ENCODE measurements at places on chromosomes 7 and 10. TPM values are rescaled to one million over a fixed set of nuclear protein-coding genes. Genes with fewer than 3 reads are reported as not detected.

The CYP26C1 gene
- total RNA-seq, result not detected

DNA sequence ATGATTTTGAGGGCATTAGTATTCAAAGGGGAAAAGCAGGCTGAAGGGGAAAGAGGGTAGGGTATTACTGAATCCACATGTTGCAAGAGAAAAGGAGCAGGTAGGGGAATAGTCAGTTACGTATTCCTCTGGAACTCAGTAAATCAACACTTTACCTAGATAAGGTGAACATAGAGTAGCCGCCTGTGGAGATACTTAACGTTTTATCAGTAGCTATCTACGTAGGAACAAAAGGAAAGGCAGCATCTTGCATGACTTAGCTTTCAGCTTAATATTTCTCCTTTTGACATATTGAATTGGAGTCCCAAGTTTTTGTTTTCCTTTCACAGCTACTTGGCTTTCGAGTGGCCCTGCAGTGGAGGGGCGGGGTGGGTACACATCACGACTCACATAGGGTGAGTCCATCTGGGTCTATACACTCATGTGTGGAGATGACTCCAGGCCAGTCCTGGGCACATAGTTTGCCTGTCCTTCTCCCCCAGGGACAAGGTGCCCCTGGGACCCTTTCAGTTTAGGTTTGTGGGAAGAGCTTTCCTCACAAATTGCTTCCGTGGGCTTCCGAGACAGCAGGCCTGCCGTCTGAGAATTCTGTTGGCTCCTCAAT, 48.1 kb downstream of the CCNY start:
- ATAC-seq, result no peak

The TMEM273 gene
- 65.8 TPM for total RNA-seq

- no peak for ATAC-seq
Measured at GRCh38 chr7:47510786-47511185, 71.1 kb downstream of the TNS3 start.

The SPAM1 gene
- not detected for total RNA-seq

GRCh38 chr7:37719077-37719476, 35.5 kb downstream of the GPR141 start:
- no peak for ATAC-seq

The BUB3 gene
- total RNA-seq, result 69.4 TPM

DNA sequence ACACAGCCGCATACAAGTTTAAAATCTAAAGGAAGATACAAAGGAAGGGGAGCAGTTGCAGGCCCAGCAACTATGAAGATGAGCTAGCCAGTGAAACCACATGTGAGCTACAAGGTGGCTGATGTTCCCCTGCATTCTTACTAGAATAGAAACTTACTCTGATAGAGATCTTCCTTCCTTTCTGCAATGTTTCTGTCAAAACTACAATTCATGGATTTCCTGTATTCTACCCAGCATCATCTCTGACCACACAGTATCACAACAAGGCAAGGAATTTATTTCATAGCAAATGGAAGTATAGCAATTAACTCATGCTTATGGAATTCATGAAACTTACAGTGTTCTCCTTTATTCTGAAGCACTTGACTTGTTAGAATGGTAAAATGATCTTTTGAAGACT, 68.7 kb upstream of the AASS start:
- no peak for ATAC-seq

DNA sequence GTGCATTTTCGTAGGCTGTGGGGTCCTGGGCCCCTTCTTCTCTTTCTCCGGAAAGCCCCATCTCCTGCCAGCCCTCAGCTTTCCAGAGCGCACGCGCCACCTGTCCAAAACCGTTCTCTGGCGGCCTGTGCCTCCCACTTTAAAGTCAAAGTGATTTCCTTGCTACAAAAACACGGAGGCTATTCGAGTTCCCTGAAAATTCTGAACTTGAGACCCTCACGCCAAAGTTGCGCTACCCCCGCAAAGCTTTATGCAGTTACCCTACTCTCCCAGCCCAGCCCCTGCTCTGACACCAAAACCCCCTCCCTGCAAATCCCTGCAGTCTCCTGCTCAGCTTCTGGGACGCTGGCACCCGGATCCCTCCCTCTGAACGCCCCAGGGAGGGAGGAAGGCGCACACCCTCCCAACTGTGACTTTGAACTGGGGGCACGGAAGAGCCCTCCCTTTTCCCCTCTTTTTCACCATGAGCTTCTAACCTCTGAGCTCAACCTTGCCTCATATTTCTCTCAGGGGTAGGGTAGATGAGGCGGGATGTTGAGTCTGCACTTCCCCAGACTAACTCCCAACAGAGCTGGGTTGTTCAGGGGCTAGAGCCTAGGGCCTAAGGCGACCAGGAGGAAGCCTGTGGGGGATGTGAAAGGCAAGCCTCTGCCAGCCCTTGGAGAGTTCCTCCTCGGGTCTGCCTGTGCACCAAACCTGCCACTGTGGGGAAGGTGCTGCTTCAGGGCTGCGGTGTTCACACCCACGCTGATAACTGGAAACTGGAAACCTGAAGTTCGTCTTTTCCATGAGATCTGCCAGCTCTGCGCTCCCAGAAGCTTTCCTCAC, 2.7 kb upstream of the PAX4 start:
- ATAC-seq, result no peak

DNA sequence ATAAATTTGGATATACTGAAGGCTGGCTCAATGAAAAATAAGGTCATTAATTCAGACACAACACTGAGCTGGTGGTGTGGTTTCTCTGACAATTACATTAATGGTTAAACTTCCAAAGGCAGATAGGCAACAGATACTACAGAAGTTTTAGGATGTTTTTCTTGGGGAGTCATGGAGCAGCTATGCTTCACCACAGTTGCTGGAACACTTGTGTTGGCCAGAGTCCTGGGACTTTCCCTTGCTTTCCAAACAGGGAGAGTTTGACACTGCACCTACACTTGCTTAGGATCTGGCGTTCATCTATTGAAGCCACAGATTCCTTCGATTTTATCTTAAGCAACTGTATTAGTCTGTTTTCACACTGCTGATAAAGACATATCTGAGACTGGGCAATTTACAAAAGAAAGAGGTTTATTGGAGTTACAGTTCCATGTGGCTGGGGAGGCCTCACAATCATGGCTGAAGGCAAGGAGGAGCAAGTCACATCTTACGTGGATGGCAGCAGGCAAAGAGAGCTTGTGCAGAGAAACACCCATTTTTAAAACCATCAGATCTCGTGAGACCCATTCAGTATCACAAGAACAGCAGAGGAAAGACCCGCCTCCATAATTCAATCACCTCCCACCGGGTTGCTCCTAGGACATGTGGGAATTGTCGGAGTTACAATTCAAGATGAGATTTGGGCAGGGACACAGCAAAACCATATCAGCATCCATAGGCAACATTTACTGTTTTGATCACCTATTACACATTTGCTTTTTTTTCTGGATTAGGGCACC, 27.8 kb upstream of the TMEM178B start:
- ATAC-seq, result no peak

DNA sequence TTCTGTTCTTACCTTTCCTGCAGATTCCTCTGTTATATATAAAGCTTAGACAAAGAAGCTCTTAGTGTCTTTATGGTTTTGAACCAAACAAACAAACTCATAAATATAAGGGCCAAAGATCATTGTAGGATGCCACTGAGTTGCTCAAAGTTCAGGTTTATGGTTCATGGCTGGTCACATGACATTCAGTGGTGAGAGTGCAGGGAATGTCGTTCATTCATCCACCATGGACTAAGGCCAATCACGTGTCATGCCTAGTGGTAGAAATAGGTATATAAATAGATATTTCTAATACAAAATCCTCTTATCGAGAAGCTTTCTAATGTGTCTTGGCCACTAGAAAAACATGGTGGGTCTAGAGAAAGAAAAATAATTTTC, 119.4 kb downstream of the GATA3 start:
- no peak for ATAC-seq

The SMARCD3 gene
- 44.8 TPM for total RNA-seq

The HOXA4 gene
- total RNA-seq, result 8.6 TPM

DNA sequence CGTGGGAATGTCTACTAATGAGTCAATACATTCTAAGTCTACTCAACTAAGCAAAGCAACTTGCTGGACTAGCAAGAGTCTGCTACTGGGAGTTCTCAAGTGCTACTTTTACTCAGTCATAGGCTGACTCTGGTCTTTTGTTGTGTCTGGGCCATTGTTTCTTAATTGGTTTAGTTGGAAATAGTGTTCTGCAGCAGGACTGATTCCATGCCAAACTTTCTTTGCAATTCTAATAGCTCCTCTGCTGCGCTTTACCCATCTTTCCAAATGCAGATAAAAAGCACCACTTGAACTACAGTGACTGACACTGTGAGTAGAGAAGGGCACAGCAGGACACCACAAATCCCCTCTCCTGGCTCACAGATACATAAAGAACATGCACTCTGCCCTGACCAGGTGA, 125.7 kb downstream of the CD36 start:
- ATAC-seq, result no peak

DNA sequence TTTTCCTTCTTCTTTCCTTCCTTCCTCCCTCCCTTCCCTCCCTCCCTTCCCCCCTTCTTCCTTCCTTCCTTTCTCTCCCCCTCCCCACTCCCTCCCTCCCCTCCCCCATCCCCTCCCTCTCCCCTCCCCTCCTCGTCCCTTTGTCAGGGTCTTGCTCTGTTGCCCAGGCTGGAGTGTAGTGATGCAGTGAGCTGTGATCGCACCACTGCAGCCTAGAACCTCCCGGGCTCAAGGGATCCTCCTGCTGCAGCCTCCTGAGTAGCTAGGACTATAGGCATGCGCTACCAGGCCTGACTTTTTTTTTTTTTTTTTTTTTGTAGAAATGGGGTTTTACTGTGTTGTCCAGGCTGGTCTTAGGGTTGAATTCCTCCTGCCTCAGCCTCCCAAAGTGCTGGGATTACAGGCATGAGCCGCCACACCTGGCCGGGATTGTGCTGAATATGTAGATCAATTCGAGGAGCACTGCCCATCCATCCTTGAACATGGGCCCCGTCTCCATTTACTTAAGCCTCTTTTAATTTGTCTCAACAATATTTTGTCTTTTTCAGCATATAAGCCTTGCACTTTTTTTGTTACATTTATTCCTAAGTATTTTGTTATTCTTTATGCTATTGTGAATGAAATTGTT, 23.4 kb downstream of the GRIFIN start:
- ATAC-seq, result no peak

DNA sequence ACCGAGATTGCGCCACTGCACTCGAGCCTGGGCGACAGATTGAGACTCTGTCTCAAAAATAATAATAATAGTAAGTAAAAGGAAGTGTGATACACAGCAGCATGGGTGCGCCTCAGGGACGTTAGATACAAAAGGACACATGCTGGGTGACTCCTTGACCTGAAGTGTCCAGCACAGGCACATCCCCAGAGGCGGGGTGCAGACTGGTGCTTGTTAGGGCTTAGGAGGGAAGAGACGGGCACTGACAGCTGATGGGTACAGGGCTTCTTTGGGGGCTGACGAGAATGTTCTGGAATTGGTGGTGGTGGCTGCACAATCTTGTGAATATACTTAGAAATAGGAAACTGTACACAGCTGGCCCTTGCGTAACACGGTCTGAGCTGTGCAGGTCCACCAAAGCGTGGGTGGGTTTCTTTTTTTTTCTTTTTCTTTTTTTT, 61.8 kb upstream of the DNAJB6 start:
- ATAC-seq, result no peak

- ATAC-seq, result no peak
Measured at GRCh38 chr10:17386021-17386420, 68.4 kb downstream of the ST8SIA6 start.

The LCOR gene
- total RNA-seq, result 220 TPM

DNA sequence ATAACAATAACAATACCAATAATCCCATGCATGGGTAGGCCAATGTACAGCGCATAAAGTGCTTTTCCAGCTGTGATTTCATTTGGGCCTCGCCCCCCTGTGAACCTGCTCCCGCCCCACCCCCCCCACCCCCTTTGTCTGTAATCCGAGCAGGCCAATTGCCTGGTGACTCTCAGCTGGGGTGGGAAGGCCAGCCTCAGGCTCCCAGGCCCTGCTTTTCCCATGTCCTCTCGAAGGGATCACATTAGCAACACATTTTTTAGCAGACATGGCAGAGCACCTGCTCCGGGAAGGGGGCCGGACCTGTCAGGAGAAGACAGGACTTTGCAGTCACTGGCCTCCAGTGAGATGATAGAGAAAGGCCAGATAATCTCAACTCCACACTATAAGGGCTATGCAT, 439.3 kb downstream of the RPS24 start:
- no peak for ATAC-seq

The CD36 gene
- 284 TPM for total RNA-seq

The SVOPL gene
- total RNA-seq, result 0.08 TPM

- ATAC-seq, result no peak
Measured at GRCh38 chr7:74560086-74560719, 97.3 kb upstream of the GTF2I start.

The GPNMB gene
- total RNA-seq, result 74.2 TPM

DNA sequence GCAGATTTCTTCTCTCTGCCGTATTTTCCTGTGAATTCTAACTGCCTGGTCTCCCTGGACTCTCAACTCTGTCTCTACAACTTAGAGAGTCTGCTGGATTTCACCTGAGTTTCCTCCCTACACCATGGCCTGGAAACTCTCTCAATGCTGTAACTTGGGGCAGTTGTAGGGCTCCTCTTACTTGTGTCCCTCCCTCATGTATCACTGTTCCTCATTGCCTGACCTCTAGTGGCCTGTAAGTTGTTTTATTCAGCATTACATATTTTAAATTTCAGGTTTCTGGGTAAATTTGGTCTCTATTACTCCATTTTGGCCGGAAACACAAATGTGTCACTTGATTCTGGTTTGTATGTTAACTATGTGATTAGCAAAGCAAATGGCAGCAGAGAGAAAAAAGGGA, 70.9 kb downstream of the DYNC1I1 start:
- ATAC-seq, result no peak

DNA sequence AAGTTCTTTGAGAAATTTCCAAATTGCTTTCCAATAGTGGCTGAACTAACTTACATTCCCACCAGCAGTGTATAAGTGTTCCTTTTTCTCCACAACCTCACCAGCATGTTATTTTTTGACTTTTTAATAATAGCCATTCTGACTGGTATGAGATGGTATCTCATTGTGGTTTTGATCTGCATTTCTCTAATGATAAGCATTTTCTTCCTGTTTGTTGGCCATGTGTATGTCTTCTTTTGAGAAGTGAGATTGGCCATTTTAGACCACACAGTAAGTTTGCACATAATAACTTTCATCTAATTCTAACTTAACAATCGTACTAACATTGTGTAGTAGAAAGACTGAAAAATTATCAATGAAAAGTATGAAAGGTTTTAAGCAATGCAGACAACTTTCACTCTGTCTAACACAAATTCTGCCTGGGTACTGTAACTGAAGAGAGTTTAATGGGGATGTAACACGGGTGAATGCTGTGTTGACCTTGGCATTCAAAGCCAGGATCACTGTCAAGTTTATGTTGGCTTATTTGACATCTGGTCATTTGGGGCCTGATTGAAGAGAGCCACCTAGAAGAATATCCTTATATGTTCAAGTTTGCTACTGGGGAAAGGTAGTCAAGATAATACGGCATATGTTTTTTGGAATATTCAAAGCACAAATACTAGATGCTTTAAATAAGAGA, 50.4 kb downstream of the FAM171A1 start:
- ATAC-seq, result no peak

GRCh38 chr10:116073001-116073400, 200.0 kb downstream of the GFRA1 start:
- ATAC-seq, result no peak

- ATAC-seq, result peak; percentile 66
Measured at GRCh38 chr10:77111611-77112550, 525.7 kb downstream of the KCNMA1 start.

- ATAC-seq, result no peak
Measured at GRCh38 chr7:158494162-158494586, 93.4 kb downstream of the PTPRN2 start.

All from gastroesophageal sphincter (tissue), 4 donors.